ENCODE measurements at places on chromosomes 6 and 20.

GRCh38 chr20:33721391-33722140 is 1.5 kb upstream of the PXMP4 start:
- DNase-seq: no peak

DNA sequence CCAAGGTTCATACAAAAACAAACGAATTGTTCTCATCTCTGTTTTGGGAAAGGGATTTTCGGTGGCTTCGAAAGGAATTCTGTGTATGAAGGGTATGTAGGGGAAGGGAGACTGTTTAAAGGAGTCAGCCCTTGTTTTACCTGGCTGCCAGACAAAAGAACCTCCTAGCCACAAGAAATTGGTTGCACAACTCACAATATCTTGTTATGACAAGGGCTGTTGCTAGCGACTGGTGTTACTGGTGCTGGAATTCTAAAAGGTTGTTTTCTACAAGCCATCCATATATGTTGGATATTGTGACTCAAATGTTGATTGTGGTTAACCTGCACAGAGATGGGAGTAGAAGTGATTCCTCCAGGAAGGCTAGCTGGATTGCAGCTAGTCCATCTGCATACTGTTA is 34.6 kb upstream of the CITED2 start:
- no peak for DNase-seq

DNA sequence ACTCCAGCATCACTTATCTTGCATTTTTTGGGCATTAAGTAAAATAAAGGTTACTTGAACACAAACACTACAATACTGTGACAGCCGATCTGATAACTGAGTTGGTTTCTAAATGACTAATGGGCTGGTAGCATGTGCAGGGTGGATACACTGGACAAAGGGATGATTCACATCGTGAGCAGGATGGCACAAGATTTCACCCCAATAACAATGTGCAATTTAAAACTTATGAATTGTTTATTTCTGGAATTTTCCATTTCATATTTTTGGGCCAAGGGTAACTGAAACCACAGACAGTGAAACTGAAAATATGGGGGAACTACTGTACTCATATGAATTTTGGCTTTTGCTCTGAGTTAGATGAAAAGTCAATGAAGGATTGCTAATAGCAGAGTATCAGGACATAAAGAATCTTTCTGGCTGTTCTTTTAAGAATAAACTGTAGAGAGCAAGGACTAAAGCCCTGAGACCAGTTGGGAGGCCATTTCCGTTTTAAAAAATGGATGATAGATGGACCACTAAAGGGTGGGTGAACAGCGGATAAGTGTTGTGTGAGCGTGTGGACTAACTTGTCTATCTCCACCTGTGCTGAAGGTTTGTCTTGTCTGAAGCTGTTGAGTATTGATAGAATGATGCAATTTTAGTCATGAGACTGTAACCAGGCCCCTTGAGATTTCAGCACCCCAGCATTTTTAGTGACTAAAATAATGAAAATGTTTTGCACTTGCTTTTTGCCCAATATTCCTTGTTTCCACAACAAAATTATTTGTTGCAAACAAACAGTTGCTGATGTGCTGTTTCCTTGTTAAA is 8.2 kb downstream of the SPINT3 start:
- DNase-seq: no peak

GRCh38 chr6:134394905-134395304 is 77.0 kb upstream of the SGK1 start:
- no peak for DNase-seq

DNA sequence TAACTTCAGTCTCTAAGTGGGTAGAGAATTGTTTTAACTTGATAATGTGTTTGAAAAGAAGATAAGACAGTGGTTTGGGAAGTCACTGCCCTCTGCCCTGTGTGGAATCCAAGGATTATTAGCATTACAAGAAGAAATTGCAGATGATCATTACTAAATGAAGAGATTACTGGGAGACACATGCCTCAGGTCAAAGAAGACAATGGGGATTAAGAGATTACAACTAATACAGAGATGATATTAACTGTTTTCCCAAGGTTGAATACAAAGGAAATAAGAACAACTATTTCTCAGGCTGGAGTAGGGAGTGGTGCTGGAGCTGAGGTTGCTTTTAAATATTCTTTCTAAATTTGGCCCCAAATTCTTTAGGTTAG is 166.0 kb downstream of the TRMT11 start:
- DNase-seq: no peak

DNA sequence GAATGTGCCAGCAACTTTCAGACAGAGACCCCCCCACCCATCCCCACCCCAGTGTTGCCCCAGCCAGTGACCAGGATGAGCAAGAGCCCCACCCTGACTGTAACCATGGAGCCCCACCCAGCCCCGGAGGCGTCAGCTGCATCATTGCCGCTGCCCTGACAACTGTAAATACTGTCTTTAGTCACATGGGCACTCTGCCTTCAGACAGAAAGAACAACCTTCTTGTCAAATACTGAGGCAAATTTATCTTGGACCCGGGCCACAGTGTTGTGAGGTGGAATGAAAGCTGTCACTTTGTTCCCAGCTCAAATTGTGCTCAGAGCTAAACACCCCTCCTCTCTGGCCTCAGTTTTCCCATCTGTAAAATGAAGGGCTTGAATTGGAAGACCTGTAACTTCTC is 23.7 kb downstream of the MOCS3 start:
- no peak for DNase-seq

- DNase-seq: no peak
These were observed 647.8 kb upstream of the MARCKS start for GRCh38 chr6:113209315-113209714.

GRCh38 chr6:92849636-92850035 is 569.7 kb downstream of the EPHA7 start:
- DNase-seq: no peak

- no peak for DNase-seq
These were observed 534.8 kb downstream of the BMP2 start for GRCh38 chr20:7302250-7302649.

DNA sequence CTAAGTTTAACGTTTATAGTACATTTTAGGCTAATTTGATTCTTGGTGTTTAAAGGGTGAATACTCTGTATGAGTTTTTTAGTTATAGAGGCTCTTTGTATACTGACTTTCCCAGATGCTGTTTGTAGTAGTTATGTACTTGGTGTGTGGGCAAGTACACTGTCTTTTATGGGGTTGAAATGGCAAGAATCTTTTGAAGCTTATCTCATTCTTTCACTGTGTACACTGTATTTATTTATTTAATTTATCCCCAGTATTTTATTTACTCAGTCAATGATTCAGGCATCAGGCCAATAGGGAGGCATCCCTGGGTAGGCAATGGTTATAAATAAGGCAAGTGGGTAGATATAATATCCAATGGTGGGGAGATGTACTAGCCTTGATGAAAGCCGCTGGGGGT is 277.0 kb upstream of the PTCHD4 start:
- DNase-seq: no peak

DNA sequence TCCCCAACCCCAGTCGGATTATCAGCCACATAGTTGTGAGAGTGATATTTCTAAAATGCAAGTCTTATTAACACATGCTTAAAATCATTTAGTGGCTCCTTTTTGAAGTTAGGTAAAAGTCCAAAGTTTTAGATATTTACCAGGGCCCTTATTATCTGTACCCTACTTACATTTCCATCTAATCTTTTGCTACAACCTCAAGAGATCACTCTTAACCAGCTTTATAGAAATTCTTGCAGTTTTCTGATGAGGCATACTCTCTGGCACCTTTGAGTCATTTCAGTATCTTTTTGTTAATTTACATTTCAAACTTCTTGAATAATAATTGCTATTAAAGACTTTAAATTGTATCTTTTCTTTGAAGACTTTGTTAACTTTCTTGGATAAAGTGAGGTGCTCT is 453.3 kb downstream of the RFPL4B start:
- DNase-seq: no peak

- no peak for DNase-seq
These were observed 209.3 kb upstream of the SOX4 start for GRCh38 chr6:21384216-21384615.

- DNase-seq: no peak
These were observed 7.9 kb upstream of the MYT1 start for GRCh38 chr20:64156136-64156885.

DNA sequence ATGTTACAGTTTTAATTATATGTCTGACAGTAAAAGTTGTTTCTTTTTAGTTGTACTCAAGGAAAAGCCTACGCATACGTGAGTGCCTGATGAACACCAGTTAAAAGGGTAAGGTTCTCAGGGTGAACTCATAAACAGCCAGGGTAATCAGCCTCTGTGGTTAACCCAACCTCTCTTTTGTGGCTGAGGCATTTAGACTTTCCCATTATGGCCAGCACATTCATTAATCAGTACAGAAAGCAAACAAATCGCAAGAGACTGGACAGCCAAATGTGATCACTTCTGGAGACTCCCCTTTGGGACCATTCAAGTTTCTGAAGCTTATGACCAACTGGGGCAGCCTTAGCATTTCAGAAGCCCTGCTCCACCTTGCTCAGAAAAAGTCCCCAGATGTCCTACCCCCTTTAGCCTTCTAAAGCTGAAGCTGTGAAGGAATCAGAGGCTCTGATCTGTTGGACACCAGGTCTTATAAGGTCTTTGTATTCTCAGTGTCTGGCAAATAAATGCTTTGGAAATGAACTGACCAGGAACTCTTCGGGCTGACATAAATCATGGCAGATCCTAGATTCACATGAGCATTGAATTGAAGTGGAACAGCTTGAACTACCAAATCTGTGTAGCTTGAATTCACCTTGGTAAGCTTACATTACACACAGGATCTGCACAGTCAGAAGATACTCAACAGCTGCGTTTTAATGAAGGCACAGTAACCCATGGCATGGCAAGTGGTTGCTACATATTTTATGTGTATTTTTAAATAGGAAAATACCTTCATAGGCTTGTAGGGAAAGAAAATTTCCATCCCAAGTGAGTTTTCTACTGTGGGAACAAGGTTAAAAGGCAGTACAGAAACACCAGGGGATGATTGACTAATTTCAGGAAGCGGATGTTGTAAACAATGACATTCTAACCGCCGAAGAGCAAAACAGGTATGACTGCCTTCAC is 18.7 kb downstream of the IL20RA start:
- DNase-seq: peak; percentile 66

GRCh38 chr6:87102151-87102621 is 7.3 kb upstream of the CGA start:
- no peak for DNase-seq

DNA sequence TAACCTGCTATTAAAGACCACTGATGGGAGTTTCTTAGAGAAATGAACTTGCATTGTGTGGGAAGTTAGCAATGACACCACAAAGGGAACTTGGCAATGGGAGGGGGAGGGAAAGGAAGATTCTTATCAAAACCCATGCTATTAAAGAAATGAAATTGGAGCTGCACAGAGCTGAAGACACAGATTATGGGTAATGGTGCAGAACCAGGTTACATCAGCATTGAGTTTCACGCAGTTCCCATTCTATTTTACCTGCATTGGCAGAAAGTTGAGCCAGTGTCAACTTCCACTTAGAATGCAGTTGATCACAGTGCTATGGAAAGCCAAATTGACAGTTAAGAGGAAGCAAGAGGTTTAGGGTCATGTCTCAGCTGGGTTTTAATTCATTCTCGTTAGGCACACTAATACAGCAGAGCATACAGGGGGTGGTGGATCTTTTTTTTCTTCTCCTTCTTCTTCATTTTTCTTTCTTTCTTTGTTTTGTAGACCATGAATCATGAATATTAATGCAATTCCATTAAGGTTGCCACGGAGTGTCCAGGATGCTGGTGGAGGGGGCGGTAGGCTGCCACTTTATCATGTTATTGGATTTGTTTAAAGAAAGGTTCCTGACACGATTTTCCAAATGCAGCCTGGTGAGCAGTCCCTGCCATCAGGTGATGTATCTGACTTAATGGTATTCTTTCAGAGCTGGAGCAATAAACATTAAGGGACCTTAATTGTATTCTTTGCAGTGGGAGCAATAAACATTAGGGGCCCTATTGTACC is 1092.0 kb upstream of the MAP3K7 start:
- DNase-seq: no peak

DNA sequence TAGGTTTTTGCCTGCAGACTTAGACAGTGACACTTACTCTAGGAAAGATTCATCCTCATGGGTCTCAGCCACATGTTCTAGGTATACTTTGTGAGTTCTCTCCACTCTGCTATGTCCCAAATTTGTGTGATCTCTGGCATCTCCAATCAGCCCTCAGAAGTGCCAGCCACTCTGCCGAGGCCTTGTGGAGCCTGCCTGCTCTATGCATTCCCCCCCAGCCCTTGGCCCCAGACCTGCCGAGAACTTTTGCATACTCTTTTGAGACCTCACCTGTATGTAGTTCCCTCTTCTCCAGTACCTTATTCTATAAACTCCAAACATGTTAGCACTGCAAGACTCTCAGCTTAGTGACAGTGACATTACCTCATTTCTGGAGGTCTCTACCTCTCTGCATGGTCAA is 2170.5 kb upstream of the DEFB115 start:
- DNase-seq: no peak

- DNase-seq: no peak
These were observed 1.4 kb upstream of the MUC21 start for GRCh38 chr6:30981942-30982772.

All from T-helper 2 cell (primary cell).